Activated CD8-positive, alpha-beta memory T cell treated with anti-CD3 and anti-CD28 coated beads, Interleukin-2, amount 10 ng/mL, durations not matched to agents 7 days and 5 days (primary cell): ENCODE measurements at places on chromosomes 5 and 9.
A peak's percentile ranks its signal among the peaks of the same experiment; 100 is the strongest.

GRCh38 chr9:35172878-35173277 lies 11.1 kb downstream of the UNC13B start:
- DNase-seq = no peak

DNA sequence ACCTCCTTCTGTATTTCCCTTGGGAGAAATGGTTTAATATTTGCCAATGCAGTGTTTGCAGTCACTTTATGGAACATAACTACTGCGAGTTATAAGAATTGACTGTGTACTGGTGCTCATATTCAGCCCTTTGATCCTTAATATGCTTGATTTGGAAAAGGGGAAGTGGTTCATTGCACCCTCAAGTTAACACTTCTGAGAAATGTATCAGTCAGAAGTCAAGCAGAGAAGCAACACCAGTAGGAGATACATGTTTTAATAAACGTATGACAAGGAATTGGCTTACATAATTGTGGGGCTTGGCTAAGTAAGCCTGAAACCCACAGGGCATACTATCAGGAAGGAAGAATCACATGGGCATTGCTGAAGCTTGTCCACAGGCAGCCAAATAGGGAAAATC lies 131.0 kb upstream of the SPRY4 start:
- no peak for DNase-seq

DNA sequence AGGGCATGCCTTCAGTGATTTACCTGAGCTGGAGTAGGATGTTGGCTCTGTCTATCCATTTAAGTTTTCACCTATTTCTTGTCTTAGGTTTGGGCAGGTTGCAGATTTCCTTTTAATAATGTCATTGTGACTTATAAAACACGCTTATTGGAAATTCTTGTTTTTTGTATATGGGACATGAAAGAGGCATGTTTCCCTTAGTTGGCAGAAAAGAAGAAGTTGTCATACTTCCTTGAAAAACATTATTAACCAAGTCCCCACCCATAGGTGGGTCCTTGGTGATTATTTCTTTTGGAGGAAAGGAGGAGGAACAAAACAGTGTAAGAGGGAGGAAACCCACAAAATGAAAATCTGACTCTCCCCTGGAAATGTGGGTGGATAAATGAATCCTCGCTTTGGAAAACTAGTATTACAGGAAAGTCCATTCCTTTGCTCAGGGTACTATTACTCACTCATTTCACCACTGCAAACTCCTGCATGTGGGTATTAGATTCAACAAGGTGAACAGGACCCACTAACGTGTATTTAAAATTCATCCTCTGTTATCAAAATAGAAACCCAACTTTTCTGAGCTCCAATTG lies 9.3 kb downstream of the CER1 start:
- no peak for DNase-seq

DNA sequence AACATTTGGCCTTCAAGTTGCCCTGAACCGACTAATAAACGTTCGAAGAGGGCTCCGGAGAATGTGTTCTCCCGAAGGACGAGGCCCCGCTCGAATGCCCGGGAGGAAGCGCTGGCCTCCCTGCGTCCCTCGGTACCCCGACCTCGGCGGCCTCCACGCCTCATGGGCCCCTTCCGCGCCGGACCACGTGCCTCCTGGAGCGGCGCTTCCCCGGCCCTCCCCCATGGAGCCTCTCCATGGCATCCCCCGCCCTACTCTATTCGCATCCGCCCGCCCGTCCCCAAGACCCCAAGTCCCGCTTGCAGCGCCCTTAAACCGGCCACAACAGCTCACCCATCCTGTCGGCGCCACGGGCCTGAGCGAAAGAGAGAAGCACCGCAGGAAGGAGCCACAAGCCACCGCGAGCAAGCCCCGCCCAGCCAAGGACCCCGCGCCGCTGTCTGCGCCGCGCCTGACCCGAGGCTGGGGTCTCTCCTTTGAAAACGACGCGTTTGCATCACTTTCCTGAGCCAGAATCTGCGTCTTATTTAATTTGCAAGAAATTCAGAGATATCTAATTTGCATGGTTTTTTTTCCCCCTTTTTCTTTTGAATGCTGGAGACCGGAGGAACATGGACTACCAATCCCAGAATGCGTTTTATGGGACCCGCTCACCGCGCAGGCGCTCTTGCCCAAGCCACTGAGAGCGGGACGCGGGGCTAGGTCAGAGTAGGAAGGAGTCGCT lies at the start of gene RPS23:
Gene RPS23, minus strand, starts transcription at position 368 of the 724 bp plus-strand sequence. Its CDS starts 31 bp downstream, at position 337.
- DNase-seq = peak; percentile 92
